ENCODE measurements at places on chromosomes 11 and 22.

- DNase-seq: no peak
Measured at GRCh38 chr11:20887137-20887536, 217.8 kb downstream of the NELL1 start.

- DNase-seq: no peak
Measured at GRCh38 chr11:35192347-35192746, 53.4 kb downstream of the CD44 start.

GRCh38 chr11:47434011-47434786 is 8.0 kb upstream of the PSMC3 start:
- no peak for DNase-seq

GRCh38 chr11:76702336-76703128 is 32.0 kb upstream of the LRRC32 start:
- DNase-seq: no peak

GRCh38 chr11:58609723-58610122 is 12.7 kb upstream of the CNTF start:
- no peak for DNase-seq

DNA sequence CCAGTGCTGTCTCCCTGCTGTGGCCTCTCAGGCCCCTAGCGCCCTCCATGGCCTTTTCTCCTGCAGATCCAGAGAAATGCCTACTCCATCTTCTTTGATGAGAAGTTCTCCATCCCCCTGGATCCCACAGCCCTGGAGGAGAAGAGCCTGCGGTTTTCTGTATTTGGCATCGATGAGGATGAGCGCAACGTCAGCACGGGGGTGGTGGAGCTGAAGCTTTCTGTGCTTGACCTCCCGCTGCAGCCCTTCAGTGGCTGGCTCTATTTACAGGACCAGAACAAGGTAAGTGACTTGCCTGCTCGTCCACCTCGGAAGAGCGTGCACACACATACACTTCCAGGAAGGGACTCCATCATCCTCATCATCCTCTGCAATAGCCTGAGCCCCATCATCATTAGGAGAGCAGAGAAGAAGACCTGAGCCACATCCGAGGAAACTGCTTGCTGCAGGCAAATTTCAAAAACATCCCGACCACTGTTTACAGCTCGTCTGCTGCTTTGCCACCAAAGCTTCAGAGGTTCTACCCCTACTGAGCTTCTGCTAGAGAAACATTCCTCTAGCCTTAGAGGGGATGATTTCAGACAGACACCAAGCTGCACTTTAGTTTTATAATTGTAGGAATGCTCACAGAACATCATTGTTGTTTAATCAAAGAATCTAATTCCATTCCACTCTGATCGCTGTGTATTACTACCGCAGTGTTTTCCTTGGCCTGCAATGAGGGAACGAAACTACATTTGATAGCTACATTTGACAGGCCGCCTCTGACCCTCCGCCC is 12.9 kb upstream of the RHOD start:
- no peak for DNase-seq

DNA sequence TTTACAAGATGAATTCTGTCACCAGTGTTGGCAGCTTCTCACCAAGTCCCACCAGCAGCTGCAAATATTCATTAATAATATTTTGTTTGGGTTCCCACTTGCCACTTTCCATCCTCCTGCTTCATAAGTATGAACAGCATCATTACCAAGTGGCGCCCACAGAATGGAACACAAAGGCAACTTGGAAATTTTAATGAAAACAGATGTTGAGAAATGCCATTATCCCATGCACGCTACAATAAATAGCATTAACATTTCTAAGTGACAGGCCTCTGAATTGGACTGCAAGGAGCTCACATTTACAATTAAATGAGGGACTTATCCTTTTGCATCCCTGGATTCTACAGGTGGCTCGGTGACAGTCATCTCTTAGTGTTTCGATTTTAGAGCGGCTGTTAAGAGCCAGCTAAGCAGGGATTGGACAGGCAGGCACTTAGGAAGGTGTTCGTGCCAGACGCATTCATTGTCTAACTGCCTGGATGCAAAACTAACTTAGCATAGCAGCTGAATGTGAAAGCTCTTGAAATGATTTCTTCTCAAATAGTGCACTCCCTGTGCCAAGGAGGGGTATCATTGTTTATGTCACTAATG is 170.3 kb downstream of the KIRREL3 start:
- no peak for DNase-seq

GRCh38 chr11:120658071-120658423 is 146.5 kb downstream of the GRIK4 start:
- no peak for DNase-seq

GRCh38 chr11:68040957-68041591 is 2.2 kb downstream of the TCIRG1 start:
- DNase-seq: no peak

GRCh38 chr22:49662681-49663080 is 165.0 kb downstream of the BRD1 start:
- DNase-seq: no peak

DNA sequence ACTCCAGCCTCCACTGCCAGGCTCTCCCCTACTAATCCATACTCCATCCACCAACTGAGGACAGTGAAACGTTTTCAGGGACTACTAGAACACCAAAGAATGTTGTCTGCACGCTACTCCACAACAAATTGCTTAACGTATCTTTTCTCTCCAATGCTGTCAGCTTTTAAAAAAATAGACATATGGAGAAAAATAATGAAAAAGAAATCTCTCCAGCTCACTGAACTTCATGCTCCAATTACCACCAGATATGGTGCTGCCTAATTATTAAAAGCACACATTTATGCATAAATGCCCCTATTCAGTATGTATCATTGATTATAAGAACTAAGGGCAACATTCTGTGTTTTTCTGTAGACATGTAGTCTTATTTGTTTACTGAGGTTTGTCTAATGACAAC is 672.2 kb upstream of the ANO3 start:
- no peak for DNase-seq

- peak; percentile 95 for DNase-seq
Measured at GRCh38 chr11:128678024-128678423, 15.8 kb upstream of the FLI1 start.

GRCh38 chr11:129283141-129283540 is 91.0 kb upstream of the ARHGAP32 start:
- no peak for DNase-seq

DNA sequence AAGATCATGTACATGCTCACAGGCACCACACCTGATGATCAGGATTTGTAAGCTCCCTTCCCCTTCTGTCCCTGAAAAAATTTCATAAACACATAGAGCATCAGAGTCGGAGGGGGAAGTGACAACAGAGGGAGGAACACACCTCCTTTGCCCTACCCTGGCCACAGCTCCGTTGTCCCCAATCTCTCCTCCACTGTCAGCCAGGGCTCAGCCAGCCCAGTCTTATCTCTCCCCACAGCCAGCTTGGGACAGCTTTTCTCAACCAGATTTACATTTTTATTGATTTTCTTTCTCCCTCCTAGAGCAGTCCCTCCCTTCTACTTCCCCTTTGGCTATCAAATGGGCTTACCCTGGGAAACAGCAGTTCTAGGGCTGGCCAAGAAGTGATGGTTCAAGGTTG is 32.1 kb upstream of the TPBGL start:
- no peak for DNase-seq

DNA sequence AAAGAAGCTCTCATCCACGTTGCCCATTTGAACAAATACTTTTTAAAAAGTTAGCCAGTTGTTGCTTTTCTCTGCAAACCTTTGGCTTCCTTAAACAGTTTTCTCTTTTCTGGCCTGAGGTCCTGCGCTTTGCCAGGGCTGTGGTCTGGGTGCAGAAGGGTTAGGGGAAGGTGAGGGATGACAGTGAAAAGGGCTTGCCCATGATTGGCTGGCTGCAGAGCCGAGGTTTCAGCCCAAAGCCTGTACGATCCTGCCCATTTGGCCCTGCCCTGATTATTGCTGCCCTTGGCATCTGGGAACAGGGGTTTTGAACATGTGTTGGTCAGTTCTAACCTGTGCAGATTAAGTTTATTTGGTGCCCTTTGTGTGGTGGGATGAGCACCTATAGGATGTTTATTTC is 1.5 kb downstream of the INCENP start:
- no peak for DNase-seq

GRCh38 chr11:60764879-60765278 is 8.2 kb downstream of the MS4A15 start:
- DNase-seq: no peak

- no peak for DNase-seq
Measured at GRCh38 chr11:113311536-113311935, 2.8 kb upstream of the TTC12 start.

DNA sequence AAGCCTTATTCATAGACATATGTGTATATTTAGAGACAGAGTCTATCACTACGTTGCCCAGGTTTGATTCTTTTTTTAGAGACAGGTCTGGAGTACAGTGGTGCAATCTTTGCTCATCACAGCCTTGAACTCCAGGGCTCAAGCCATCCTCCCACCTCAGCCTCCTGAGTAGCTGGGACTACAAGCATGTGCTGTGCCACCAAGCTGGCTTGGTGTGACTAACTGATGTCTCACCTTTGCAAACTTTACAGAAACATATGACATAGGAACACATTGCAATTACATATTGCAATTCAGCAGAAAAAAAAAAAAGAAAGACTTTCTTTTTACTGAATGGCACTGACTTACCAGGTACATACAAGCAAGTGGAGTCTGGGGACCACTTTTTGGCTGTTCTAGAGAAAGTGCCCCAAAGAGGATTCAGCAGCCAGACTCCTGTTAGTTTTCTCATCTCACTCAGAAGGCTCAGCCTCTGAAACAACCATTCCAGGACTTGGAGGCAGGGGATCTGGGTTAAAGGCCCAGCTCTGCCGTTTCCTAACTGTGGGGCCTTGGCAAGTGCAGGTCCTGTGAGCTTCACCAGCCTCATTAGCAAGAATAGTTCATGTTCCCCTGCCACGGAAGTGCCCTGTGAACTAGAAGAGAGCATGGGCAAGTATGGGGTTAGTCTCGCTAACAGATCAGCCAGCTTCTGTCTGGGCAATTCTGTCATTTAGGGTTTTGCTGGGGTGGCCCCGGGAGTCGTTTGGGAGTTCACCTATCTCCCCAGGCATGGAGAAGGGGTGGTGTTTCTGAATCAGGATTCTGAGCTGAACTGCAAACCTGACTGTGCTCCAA is 11.3 kb upstream of the NFAM1 start:
- no peak for DNase-seq

- no peak for DNase-seq
Measured at GRCh38 chr11:64864473-64865285, 13.7 kb downstream of the EHD1 start.

GRCh38 chr22:43060183-43060582 is 29.0 kb downstream of the TTLL1 start:
- peak; percentile 35 for DNase-seq

DNA sequence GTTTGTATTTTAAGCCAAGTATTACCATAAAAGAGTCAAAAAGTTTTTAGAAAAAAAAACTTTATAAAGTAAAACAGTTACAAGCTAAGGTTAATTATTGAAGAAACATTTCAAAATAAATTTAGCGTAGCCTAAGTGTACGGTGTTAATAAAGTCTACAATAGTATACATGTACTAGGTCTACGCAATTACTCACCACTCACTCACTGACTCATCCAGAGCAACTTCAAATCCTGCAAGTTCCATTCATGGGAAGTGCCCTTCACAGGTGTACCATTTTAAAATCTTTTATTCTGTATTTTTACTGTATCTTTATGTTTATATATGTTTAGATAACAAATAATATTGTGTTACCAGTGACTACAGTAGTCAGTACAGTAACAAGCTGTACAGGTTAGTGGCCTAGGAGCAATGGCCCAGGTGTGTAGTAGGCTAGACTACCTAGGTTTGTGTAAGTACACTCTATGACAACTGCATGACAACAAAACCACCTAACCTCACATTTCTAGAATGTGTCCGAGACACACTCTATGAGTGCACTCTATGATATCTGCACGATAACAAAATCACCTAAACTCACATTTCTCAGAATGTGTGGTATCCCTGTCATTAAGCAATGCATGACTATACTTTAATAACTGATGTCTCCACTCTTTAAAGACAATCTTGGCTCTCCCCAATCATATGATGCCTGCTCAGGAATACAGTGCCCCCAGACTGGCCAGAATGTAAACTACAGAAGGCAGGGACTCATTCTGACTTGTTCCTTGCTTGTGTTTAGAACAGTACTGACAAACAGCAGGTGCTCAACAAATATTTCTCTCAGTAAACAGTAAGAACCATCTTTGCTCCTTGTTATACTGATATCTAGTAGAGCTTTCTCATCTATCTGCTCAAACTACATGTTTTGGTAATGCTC is 21.2 kb downstream of the KMT5B start:
- no peak for DNase-seq

DNA sequence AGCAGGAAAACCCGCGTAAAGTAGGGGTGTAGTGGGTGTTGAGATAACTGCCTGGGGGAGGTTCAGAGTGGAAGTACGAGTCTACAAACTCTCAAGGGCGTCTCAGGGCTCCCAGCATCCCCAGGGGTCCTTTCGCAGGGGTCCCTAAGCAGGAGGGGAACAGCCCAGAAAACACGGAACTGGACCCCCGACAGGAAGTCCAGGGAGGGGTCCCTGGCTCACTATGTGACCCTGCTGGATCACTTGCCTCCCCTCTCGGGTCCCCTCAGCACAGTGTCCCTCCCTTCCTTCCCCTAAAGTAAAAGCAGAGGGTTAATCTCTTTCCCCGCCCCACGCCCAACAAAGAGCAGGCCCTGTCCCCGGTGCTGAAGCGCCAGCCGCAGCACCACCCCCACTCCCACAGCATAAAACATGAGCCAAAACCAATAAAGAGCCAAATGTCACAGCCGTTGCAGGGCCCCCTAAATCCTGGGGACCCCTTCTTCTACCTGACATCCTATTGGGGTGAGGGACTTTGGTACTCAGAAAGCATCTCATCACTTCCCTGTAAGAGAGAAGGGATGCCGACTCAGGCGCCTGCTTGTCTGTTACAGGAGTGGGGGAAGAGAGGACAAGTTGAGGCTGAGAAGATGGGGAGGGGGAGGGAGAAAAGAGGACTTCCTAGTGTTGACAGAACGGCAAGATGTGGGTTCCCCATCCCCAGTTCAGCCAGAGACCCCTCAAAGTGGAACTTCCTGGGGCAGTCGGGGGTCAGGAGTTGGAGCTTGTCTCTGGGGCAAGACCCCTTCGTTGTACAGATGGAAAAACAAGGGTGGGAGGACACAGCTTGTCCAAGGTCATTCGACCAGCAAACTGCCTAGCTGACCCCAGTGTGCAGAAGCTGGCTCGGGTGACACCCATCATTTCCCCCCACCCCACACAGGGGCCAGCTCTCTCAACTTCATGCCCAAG is 1.4 kb upstream of the NEFH start:
- peak; percentile 17 for DNase-seq

GRCh38 chr11:95299078-95299679 is 68.2 kb upstream of the SESN3 start:
- DNase-seq: no peak

- DNase-seq: no peak
Measured at GRCh38 chr22:48338793-48339705, 1488.6 kb downstream of the BRD1 start.

All from GDM1 (cell line).